ENCODE measurements at places on chromosomes 12 and 14.

DNA sequence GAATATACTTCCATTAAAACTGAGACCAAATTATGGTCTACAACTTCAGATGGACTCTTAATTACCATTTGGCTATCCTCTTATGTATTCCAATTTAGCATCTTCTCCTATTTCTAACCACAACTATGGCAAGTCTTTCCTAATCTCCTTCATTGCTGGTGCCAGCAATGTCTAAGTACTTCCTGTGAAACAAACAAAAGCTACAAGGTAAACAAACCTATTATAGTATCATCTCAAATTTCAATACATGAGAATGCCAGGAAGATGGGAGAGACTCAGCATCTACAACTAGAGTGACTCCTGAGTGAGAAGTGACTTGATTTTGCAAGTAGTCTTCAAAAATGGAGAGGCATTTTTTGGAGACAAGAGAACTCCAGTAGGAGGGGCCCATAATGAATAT lies 202.9 kb upstream of the ATXN7L3B start:
- no peak for DNase-seq

DNA sequence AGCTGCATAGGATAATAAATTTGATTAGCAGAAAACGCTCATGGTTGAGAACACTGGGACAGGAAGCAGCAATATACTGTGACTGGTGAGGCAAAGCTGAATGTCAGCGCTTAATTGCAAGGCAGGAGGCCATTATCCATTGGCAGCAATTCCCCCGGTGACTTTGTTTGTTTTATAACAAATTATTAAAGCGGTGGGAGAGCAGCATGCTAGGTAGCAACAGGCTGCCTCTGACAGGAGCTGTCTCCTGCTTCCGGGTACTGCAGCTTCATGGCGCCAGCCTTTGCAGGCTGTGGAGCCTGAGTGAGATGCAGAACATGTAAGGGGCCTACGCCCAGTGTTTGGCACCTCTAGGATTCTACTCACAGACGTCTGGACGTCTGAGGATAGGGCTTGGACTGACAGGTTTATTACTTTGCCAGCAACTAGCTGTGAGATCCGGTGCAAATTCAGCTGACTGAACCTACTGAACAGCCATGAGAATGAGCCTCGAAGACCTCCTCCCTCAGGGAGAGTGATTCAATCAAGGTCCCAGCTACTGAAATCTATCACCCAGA lies 82.1 kb upstream of the SSTR1 start:
- no peak for DNase-seq

- peak; percentile 69 for DNase-seq
These were observed 325 bp upstream of the CLIP1 start for GRCh38 chr12:122422730-122423257.

- peak; percentile 95 for DNase-seq
These were observed 77.4 kb downstream of the SCARB1 start for GRCh38 chr12:124786061-124786964.

DNA sequence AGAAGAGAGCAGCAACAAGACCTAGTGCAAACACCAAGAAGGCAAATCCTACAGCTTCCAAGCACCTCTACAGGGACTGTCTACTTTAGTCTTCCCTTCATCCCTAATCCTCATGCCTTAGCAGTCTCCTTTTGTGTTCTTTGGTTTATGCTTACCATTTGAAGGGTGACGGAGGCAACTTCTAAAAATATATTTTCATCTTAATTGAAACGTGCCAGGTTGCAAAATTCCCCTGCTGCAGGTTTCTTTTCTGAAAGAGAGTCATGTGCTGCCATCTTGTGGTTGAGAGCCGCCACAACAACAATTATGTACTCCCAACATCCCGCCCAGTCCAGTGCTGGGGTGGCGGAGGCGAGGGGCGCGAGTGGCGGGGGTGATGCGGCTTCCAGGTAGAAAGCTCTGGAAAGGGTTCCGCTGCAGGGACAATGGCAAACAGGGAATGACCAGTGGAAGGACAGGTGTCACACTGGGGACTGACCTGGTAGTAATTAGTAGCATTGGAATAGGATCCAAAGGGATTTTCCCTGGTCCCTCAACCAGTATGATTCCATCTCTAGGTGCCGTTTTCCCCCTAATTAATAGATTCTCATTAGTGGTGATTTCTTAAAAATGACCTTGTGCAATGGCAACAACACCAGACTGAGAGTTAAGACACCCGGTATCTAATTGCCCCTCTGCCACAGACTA lies 80.3 kb upstream of the GNG2 start:
- DNase-seq = peak; percentile 68

GRCh38 chr14:103143506-103143905 lies 20.2 kb downstream of the TNFAIP2 start:
- no peak for DNase-seq

DNA sequence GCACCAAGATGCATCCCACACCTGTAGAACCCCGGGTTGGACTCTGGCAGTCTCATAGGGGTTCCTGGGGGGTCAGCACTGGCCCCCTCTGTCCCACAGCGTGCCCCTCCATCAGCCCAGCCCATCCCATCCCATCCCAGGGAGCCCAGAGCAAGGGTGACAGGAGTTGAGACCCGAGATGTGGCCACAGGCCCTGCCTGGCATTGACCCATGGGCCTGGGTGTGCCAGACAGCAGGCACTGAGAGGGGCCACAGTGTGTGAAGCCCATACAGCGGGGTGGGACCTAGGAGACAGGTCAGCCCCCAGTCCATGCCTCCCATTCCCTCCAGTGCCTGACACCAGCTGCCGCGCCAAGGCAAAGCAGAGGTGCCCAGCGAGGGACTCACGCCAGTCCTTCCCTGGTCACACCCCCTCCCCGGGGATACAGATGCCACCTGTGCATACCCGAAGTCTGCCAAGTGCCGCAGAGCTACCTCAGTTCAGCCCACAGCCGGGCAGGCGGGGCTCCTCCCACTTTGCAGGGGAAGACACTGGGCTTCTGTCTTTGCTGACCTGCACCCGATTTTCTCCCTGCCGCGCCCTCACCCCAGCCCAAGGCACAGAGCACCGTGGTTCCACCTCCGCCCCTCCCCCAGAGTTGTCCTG lies 50.4 kb downstream of the CYP46A1 start:
- DNase-seq = peak; percentile 62

- no peak for DNase-seq
These were observed 1.3 kb downstream of the PNP start for GRCh38 chr14:20470603-20470901.

DNA sequence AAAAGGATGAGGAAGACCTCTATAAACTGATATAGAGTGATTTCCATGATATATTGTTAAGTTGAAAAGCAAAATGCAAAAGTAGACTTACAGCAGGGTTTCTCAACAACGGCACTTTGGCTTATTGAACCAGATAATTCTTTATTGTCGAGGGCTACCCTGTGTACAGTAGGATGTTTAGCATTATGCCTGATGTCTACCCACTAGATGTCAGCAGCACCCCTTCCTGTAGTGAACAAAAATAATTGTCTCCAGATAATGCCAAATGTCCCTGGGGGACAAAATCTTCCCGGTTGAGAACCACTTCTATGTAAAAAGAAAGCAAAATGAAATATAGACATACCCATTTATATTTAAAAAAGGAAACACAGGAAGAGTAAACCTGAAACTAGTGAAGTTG lies 32.4 kb downstream of the ABCD2 start:
- no peak for DNase-seq

GRCh38 chr14:92004062-92004461 lies 35.8 kb downstream of the TRIP11 start:
- DNase-seq = no peak

DNA sequence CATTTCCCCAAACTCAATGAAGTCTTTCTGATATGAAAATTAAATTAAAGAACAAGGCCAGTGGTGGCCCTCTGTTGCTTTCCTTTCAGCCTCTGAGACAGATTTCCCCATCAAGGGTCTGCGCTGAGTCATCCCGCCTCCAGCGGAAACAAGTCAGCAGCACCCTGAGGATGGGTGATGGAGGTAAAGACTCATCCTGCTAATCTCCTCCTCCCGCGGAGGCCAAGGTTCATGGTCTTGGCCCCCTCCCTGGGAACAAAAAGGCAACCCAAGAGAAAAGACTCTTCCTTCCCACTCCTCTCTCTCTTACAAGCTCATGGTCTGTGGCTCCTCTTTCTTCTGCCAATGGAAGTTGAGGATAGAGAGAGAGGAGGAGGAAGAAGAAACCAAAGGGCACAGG lies 9.0 kb upstream of the NUMB start:
- no peak for DNase-seq

DNA sequence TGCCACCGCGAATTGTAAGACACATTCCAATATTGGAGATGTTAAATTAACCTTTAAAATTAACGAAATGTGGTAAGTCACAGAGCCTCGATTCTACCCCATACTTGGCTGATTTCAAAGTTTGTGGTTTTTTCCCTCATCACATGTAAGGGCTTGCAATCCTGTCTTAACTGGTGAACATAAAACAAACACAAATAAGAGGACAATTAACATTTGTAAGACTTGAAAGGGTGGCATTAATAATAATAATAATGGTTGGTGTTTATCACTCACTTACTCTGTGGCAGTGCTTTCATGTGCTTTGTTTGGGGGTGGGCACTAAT lies 26.6 kb downstream of the PPFIBP1 start:
- no peak for DNase-seq

GRCh38 chr12:100953677-100954076 lies 159.1 kb downstream of the ANO4 start:
- no peak for DNase-seq

DNA sequence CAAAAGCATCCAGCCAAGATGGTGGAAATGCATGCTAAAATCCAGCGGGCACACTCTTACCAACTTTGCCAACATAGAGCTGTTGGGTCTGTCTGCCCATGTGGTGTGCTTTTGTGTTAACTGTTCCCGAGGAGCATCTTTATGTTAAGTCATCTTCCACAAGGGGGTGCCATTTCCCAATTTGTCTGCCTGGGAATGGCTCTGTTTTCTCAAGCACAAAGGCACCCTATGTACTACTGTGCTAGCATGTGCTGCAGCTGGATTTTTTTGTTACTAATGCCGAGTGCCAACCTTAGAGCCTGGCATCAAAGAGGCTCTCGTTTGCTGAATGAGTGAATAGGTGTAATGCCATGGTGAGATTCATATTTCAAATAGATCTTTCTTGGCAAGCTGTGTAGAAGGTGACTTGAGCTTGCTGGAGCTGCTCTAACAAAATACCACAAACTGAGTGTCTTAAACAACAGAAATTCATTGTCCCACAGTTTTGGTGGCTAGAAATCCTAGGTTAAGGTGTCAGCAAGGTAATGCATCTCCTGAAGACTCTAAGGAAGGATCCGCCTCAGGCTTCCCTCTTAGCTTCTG lies 74.3 kb downstream of the TRHDE start:
- peak; percentile 81 for DNase-seq

DNA sequence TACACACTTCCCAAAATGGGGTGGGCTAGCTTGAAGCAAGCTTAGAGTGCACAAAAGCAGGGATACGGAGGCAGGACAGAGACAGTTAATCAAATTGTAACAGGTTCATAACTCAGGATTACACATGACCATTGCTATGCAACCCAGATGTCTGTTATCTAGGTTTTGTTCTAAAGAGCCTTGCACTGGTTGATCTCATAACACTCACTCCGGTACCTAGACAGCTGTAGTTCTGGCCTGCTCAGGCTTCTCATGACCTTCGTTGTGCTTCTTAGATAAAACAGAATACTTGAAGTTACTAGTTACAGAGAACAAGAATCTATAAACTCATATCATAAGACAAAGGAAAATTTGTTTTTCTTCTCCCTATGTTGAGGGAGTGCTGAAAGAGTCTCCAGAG lies 983.4 kb downstream of the TMEM121 start:
- DNase-seq = no peak

DNA sequence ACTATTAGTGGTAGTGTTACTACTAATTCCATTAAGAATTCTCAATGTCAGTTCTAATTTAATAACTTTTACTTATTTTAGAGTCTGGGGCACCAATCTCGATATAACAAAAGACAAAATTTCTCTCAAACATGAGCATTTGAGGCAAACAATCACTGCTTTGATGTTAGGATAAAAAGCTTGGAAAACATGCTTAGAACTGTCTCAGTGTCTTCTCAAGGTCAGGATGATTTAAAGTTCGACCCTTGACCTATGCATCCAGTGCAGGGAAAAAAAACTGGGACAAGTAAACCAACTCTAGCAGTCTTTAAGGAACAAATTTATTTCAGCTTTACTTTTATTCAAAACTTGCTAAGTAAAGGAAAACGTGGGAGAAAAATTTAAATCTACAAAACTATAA lies 31.1 kb downstream of the SPTLC2 start:
- DNase-seq = no peak

DNA sequence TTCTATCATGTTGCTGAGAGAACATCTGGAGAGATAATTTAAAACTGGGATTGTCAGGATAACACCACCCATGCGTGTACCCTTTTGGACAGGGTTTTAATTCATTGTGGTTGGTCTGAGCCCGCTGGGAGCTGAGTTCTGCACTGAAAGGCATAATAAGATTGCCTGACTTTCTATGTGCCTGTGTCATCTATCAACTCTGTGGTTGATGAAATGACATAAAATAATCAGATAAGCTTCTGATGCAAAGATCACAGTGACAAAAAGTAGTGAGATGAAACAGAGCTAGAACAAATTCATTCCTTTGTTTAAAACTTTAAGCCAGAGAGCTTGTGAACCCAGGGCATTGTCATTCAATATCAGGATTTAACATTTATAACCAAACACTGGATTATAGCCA lies 98.7 kb downstream of the BBS10 start:
- DNase-seq = no peak

DNA sequence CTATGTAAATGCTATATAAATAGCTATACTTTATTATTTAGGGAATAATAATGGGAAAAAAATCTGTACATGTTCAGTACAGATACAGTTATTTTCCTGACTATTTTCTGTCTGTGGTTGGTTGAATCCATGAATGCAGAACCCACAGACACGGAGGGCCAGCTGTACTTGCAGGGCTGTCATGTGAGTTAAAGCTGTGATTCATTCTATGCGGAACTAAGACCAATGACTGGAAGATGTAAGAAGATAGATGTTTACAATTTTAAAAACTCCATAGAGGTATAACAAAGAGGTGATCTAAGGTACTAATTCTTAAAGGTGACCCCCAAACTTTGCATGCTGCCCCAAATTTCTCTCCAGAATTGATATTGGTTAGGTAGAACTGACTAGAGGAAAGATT lies 14.6 kb downstream of the PCNX4 start:
- no peak for DNase-seq

DNA sequence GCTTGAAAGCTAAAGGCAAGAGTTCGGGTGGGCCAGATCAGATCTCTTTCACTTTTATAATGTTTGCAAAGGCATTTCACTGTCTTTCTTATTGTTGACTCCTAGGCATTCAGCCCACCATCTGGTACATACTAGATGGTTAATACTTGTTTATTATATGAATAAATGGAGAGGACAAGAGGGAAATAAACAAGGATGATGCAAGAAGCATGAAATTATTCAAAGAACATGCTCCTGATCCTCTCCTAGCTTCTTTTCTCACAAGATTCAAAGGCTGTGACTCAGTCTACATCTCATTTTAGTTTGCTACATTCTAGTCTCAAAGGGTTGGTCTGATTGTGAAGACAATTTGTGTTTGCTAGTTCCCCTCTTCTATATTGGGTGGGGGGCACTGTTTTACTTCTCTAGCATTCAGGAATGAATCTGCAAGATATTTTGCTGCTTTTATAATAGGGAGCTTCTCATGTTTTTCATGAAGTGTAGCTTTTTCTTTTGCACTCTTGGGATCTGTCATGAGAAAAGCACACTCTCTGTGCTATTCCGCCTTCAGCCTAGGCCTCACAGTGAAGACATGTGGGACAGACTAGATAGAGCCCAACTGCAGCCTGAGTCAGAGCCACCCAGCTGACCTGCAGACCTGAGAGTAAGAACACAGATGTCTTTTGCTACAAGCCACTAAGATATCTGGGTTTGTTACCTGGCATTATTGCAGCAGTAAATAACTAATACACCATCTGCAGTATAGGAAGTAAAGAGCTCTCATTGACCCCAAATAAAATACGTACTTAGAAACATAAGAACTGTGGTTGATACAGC lies 65.7 kb downstream of the PTHLH start:
- DNase-seq = no peak

- DNase-seq = no peak
These were observed 1.5 kb upstream of the TM7SF3 start for GRCh38 chr12:27015730-27016076.
